Aorta (tissue), 5 donors: ENCODE measurements at places on chromosomes 13 and 19.

DNA sequence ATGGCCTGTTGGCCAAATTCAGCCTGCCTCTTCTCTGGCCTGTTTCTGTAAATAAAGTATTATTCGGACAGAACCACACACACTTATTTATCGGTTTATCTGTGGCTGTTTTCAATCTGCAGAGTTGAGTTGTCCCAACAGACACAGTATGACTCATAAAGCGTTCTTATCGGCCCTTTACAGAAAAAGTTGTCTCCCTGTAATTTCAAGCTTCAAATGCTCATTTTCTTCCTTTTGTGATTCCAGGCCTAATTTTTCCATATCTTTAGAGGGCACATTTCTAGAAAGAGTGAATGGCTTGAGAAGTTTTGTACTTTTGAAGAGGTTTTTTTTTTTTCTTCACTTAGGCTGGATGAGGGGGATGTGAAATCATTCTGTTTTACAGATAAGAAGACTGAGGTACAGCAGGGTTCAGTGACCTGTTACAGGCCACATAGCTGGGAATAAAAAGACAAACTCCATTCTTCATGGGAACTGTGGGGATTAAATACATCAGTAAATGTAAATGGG lies 440.9 kb downstream of the TSHZ3 start:
- no peak for DNase-seq

DNA sequence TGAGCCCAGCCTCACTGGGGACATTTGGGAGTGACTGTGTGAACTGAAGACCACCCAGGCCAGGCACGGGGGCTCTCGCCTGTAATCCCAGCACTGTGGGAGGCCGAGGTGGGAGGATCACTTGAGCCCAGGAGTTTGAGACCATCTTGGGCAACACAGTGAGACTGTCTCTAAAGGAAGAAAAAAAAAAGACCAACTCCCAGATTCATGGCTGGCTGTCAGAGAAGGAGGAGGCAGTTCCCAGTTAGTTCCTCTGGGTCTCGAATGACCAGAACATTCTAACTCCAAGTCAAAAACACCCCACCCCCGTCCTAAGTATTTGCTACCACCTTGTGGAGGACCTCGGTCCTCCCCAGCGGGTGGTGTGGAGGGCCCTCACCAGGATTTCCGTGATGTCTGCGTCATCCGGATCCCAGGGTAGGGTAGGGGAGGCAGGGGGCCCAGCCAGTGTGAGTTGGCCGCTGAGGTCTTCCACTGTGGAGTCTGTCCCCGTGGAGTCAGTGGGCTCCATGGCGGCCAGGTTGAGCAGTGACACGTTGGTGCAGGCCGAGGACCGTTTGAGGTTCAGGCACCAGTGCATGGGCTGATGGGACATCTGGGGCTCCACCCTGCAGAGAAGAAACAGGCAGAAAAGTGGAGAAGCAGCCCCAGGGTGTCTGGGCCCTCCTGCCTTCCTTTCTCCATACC lies 1.3 kb downstream of the TSKS start:
- DNase-seq: no peak

DNA sequence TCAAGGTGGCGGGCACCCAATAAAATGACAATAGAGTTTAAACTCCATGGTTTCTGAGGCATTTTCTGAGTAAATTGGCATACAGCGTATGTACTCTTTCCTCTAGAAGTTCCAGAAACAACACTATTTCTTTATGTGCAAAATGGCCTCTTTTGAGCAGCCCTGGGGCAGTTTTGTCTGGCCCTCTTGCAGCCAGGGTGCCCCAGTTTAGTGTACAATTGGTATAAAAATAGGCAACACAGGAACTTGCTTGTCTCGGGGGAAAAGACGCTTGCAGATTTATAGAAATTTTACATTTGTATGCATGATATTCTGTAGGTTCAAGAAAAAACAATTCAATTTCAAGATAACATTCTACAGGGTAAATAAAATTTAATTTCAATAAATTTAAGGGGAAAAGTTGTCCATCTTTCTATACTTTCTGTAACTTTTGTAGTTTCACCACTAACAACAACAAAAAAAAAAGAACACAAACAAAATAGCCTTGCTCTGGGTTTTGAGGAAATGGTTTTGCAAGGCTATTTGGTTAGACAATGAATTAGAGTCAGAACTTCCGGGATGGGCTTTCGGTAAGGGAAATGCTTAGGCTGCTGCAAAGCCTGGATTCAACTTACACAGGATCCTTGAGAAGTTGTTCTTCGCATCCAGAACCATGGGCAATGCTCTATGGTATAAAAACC lies 45.3 kb downstream of the LRCH1 start:
- DNase-seq: no peak

- DNase-seq: no peak
These were observed 21.7 kb downstream of the PHF11 start for GRCh38 chr13:49517461-49517860.
